ENCODE measurements at places on chromosomes 2 and 18.

DNA sequence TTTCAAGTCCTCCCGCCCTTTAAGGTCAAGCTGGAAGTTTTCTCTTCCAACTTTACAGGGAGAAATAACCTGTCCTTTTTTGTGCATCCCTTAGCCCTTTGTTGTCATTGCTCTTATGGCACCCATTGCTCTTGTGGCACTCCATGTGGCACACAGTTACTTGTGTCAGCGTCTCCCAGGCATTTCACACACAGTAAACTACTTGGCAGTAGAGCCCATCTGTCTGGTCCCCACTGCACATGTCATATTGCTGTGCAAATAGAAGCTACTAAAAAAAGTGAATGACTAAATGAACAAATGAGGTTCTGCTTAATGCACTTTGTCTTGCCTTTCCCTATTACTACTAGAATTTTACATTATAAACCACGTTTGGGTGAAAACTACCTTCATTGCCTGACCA lies 149.3 kb downstream of the EML6 start:
- DNase-seq: no peak

DNA sequence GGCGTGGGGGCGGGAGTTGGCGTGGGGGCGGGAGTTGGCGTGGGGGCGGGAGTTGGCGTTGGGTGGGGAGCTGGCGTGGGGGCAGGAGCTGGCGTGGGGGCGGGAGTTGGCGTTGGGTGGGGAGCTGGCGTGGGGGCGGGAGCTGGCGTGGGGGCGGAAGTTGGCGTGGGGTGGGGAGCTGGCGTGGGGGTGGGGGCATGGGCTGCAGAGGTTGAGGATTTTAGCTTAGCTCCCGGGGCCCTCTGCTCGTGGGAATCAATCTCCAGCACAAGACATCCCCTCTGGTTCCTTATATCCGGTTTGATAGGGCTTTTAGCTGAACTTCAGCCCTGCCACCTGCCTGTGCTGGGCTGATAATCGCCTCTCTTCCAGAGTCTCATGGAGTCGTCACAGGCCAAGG lies 177.0 kb downstream of the LDLRAD4 start:
- no peak for DNase-seq

DNA sequence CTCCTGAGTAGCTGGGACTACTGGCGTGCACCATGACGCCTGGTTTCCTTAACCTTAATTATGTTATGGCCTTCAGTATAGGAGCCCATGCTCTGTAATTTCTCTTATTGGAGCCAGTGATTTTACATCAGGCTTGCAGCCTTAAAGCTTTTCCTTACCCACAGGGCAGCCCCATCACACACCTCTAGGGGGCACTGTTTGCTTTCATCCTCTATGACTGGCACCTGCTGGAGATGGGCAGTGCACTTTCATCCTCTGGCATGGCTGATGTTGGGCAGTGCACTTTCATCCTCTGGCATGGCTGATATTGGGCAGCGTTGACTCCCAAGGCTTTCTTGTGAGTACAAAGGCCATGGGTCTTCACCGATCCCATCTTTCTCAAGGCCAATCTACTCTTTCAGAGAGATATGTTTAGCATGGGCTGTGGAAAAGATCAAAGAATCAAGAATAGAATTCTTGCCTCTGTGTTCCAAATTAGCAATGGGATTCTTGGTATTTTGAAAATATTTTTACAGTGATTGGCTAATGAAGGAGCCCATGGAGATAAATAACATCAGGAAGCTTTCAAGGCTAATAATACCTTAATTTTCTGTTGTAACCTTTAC lies 80.7 kb upstream of the MEX3C start:
- no peak for DNase-seq

- no peak for DNase-seq
Observed at GRCh38 chr18:79523206-79523735, 127.5 kb downstream of the NFATC1 start.

GRCh38 chr2:239264838-239265651 lies 135.8 kb downstream of the HDAC4 start:
- DNase-seq: no peak

DNA sequence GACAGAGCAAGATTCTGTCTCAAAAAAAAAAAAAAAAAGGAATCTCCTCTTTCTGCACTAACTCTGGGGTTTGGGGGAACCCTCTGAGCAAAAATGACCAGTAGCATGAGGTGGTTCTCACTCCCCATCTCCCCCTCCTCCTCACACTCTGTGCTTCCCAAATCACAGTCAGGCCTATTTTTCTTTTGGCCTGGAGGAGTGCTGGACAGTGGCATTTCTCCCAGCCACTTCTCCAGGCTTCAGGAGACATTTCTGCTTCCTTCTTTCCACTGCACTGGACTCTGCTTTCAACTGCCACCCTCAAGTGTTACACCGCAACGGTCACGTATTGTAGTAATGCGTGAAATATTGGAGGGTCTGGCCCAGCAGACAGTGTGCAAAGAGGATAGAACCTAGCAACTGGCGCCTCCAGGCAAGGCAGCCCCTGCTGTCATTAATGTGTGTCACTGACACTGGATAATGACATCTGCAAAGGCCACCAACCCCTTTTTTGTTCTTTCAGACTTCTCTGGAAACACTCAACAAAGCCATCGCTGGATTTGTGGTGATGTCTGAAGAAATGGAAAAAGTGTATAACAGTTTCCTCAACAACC lies 68.9 kb downstream of the TRABD2A start:
- no peak for DNase-seq

GRCh38 chr2:162092658-162093556 lies 18.9 kb upstream of the DPP4 start:
- DNase-seq: no peak

DNA sequence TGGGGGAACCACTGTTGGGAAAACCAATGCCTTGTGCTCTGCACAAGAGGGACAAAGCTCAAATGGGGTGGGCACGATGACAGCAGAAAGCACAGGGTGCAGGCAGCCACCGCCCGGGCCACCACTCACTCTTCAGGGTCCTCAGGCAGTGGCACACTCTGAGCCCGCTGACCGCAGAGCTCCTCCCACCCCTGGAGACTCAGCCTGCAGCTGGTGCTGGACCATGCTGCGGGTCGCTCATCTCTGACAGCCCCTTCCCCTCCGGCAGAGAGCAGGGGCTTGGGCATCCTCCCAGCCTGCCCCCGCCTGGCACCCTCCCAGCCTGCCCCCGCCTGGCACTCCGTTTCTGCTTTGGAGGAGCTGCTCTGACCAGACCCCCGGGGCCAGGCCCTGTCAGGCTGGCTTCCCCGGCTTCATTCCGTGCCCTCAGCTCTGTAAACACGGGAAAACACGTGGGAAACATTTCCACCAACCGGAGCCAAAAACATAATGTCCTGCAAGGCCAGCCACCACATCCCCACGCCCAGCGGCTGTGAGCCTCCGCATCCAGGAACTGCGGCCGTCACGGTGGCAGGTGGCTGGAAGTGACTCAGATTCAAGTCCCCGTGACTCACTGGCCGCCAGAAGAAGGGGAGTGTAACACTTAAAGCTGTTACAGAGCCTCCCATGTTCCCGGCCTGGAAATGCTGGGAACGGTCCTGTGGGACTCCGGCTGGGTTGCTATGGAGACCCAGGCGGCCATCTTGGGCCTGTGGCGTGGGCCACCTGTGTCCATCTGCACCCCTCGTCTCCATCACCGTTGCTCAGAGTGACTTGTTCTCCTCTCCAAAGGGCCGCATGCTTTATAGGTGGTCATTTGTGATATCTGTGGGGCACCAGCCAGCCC lies 6.8 kb upstream of the SNED1 start:
- DNase-seq: no peak

DNA sequence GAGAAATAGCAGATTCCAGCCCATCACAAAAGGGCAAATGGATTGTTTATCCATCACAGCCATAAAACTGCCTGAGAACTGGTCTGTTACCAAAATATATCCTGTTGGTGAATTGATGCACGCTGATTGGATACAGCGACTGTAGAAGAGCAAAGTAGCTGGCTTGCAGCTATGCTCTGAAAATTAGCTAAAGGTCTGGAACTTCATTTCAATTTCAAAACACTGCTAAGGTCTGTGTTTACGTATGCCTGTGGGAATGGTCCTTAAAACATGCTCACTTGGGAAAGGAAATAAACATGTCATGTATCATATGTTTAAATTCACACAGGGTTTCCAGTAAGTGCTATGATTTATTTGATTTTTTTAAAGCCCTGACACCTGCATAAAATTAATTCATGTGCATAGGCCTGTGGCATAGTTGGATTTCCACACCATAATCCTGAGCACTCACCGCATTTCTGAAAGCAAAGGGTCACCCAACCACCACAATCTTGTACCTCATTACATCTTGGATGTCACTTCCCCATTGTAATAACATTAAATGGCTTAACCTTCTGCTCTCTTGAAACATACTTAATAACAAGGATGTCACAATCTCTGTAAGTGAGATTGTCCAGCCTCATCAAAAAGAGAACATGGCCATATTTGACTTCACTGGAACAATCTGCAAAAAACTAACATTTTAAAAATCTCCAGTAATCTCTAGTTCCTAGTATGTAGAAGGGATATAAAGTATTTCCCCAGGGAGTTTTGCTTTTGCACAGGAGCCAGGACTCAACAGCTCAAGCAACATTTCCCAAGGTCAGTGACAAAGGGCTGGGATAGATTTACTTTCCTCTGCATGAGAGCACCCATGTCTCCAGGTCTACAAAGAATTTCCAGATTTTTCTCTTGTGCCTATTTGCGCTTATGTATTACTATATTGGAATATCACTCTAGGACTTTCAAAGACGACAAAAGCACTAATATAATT lies 109.8 kb downstream of the FARSB start:
- DNase-seq: no peak

DNA sequence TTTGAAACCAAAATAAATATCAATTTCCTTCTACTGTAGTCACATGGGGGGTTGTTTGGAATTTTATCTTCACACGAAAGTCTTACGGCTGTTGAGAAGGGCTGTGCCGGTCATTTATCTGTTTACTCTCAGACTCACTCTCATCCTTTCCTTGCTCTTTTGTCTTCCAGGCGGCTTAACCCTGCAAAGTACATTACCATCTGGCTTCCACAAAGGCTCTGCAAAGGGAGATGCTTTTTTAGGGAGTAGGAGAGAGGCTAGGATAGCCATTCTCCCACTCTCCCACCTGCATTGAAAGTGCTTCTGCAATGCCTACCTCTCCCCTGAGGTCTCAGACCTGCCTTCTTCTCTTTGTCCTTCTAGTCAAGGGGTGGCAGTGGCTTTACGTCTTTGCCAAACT lies 247.6 kb downstream of the MEIS1 start:
- no peak for DNase-seq

DNA sequence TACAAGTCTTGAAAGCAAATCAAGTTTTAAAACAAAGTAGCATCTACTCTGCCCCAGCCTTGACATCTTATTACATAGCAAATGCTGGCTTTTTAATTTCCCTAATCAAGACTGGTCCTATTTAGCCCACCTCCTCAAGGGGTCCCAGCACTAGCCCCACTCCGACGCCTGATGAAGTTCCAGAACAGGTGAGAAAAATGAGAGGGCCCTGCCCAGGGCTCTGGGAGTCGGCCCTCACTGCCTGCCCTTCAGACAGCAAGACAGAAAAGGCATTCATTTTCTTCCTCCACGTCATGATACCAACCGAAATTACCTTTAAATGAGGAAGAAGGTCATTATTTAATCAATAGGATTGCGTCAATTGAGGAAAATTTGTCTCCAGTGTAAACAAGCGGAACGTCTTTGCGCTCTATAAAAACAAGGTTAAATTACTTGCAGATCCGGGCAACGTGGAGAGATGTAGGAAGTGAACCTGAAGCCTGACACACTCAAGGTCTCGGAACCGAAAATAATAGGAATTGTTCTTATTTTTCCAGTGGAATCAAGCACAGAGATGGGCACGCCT lies 170.6 kb upstream of the PKDCC start:
- DNase-seq: no peak

DNA sequence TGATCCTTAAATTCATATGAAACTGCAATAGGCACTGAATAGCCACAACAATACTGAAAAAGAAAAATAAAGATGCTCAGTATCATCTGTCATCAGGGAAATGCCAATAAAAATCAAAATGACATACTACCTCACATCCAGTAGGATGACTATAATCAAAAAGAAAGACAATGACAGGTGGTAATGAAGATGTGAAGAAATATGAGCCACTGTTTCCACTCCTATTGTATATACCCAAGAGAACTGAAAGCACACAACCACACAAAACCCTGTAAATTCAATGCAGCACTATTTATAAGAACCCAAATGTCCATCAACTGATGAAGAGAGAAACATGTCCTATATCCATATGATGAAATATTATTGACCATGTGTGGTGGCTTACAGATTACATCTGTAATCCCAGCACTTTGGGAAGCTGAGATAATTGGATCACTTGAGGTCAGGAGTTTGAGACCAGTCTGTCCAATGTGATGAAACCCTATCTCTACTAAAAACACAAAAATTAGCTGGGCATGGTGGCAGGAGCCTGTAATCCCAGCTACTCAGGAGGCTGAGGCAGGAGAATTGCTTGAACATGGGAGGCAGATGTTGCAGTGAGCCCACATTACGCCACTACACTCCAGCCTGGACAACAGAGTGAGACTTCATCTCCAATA lies 39.9 kb downstream of the MAP3K2 start:
- no peak for DNase-seq

DNA sequence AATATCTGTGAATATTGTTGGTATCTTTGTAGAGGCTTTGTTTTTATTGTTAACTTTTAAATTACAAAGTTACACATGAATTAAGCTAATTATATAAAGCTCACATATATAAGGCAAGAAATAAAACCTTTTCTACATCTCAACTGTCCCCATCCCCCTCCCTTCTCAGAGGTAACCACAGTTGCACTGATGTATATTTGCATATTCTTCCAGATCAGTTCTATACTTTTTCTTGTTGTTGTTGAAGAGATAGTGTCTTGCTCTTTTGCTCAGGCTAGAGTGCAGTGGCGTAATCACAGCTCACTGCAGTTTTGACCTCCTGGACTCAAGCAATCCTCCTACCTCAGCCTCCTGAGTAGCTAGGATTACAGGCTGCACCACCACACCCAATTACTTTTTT lies 36.0 kb upstream of the CDC42EP3 start:
- DNase-seq: no peak

DNA sequence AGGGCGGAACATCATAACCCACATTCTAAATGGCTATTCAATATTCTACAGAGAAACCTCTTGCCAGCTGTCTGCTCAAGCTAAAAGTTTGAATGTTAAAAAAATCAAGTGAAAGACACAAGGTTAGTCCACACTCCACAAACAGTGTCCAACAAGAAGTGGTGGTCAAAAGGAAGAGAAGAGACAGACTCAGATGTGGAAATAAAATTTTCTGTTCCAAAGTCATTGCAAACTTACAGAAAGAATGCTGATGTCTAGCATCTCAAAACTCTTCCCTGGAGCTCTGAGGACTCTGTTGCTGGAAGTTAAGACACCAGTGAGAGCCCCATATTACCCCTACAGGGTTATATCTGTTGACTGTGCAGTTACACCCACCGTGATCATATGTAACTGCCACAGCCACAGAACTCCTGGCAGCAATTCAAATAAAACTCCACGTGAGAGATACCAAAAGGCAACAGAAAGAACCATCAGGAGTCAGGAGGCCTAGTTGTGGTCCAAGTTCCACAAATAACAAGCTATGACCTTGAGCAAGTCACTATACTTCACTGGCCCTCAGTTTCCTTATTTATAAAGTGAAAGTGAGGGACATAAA lies 60.9 kb downstream of the AAK1 start:
- DNase-seq: no peak

- no peak for DNase-seq
Observed at GRCh38 chr2:116804901-116805300, 1009.6 kb upstream of the DDX18 start.
